ENCODE measurements at places on chromosomes 12 and 14.

DNA sequence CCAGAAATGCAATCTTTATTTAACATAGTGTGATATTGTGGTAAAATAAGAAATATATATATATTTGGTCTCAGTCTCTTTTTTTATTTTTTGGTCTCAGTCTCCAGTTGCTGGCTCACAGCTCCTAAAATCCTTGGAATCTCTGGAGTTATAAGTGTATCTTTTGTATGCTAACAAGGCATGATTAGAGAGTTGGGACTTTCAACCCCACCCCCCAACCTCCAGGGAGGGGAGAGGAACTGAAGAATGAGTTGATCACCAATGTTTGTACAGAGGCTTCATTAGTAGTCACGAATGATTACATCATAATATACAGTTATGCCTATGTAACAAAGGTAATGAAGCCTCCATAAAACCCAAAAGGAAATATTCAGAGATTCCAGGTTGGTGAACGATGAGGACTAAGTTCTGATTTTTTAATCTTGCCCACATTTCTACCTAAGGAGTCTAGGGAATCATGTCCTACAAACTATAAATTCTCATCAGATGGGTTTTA, 22.8 kb upstream of the LALBA start:
- no peak for DNase-seq

- DNase-seq, result no peak
These were observed 158.1 kb upstream of the FOXG1 start for GRCh38 chr14:28608443-28608842.

GRCh38 chr12:75528272-75528671, 16.9 kb upstream of the KRR1 start:
- no peak for DNase-seq

DNA sequence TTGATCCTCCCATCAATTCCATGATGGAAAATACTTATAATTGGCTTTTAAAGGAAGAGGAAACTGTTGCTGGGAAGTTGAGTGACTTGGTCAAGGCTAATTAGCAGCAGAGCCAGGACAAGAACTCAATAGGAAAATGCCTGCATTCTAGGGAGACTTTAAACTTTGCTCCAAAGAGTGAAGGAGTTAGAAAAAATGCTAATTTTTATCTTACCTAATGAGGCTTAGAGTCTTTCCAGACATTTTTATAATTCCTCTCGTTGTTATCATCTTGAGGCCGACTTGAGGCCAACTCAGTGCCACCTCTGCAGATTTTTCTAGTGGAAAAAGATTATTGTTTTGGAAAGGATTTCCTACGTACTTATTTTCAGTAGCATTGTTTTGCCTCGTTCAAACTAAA, 344.6 kb downstream of the ETNK1 start:
- no peak for DNase-seq

DNA sequence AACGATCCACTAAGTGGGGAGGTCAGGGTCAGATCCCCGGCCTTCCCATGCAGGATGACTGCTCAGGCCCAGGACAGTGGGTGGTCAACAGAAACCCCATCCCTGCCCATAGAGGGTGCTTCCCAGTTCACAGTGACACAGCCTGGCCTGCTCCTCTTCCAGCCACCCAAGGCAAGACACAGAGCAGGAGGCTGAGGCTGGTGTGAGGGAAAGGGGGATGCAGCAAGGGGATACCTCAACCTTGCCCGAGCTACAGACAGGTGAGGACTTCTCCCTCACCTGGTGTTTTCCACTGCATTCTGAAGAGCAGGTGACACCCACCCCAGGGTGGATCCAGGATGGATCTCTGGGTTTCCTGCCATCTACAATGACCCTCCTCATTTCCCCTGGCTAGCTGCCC, 106.7 kb downstream of the KIF26A start:
- DNase-seq, result no peak

- DNase-seq, result no peak
These were observed 42.8 kb downstream of the PRICKLE1 start for GRCh38 chr12:42546709-42547108.

DNA sequence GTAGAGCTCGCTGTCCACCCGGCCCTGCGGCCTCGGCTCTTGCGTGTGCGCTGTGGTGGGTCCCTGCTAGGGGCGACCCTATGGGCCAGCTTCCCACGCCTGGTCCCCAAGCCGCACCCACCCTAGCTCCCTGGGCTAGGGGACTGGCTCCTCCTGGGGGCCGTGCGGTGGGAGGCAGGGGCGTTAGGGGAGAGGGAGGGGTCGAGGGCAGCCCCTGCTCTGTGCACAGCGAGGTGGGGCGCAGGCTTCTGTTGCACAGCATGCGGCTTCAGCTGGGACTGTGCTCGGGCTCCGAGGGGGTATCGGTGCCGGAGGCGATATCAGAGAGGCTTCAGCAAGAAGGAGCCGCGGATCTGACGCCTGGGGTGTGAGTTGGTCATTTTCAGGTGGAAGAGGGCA, 86.1 kb downstream of the ALG10 start:
- DNase-seq, result no peak

DNA sequence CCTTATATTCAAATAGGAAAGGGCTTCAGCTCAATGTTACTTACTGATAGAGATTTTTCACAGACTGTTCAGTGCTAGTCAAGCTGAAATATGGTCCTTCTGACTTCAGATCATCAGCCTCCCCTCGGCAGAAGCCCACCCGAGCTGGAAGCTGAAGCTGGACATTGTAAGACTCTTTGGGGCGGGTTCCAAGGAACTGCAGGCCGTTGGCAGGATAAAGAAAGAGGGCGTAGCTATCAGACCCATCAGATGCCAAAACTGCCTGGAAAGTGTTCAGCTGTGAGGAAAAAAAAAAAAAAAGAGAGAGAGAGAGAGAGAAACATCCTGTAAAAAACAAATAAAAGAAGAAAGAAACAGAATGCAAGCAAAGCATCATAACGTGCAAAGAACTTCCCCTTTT, 8.8 kb downstream of the NID2 start:
- DNase-seq, result no peak

GRCh38 chr14:79965896-79966295, 245.4 kb downstream of the DIO2 start:
- DNase-seq, result no peak

DNA sequence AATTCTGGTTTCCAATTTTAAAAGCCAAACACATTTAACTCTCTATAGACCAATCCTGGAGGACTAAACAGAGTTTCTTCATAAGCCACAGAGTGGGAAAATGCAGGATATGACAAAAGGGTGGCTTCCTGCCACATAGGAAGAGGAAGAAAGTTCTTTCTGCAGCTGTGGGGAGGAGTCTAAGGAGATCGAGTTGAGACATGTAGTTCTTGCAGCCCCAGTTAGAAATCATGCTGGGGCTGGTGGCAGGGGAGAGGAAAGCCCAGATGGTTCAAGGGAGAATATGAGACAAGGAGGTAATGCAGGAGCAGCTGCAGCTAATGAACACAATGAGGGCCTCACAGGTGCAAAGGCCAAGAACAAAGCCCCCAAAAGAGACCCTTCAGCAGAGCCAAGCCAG, 85.0 kb upstream of the ARID2 start:
- DNase-seq, result no peak

- no peak for DNase-seq
These were observed 1035.5 kb downstream of the FSCB start for GRCh38 chr14:43471595-43471994.

- no peak for DNase-seq
These were observed 95.9 kb downstream of the TBX3 start for GRCh38 chr12:114588061-114588460.

DNA sequence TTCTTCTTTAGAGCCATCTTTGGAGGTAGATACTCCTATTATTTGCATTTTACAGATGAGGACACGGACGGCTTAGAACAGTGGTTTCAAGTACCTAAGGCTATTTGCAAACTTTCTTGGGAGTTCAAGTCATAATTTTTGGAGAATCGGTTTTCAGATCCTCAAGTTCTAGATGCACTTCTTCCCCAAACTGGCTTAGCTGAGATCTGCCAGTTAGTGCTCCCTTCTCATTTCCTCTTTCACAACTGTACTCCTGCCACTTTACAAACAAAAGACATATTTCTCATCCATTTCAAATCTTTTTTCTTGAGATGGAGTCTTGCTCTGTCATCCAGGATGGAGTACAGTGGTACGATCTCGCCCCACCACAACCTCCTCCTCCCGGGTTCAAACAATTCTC, 77.3 kb downstream of the HELB start:
- DNase-seq, result no peak

DNA sequence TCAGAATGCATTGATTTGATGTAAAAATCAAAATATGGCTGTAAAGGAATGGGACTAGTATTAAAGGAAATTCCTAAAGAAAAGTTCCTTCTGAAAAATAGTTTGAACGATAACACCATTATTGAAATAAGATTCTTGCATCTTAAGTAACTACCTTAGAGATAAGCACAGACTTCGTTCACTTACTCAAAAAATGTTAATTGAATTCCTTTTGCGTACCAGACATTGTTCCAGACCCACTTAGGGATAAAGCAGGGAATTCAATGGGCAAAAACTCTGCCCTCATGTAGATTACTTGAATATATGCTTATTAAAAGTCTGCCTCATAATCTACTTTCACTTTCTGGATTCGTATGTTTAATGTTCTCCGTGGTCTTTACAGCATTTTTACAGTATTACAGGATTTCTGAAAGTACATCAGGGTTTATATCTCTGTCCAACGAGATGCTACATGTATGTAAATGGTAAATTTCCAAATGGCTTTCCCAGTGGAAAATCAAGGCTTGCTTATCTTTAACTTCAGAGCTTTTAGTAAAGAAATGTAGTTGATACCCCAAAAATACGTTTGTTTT, 213.7 kb downstream of the GXYLT1 start:
- DNase-seq, result no peak

GRCh38 chr12:38728894-38729293, 176.5 kb downstream of the CPNE8 start:
- no peak for DNase-seq

DNA sequence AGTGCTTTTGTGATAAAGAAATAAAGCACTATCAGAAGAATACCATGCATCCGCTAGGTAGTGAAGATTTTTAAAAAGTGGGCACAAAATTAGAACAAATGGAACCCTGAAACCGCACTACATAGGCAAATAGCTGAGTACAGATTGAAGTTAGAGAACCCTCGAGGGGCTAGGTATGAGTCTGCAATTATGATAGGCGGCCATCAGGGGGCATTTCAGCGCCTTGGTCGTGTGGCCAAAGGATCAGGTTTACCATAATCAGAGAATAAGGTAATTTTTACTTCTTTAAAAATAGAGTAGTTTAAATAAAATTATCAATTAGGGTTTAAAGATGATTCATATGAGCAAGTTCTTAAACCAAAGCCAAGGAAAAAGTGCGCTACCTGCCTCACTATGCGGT, 129.8 kb downstream of the TMX1 start:
- no peak for DNase-seq

GRCh38 chr14:77804592-77804991, 4.7 kb downstream of the ADCK1 start:
- no peak for DNase-seq

- no peak for DNase-seq
These were observed 59.1 kb downstream of the RASSF3 start for GRCh38 chr12:64669270-64669842.

DNA sequence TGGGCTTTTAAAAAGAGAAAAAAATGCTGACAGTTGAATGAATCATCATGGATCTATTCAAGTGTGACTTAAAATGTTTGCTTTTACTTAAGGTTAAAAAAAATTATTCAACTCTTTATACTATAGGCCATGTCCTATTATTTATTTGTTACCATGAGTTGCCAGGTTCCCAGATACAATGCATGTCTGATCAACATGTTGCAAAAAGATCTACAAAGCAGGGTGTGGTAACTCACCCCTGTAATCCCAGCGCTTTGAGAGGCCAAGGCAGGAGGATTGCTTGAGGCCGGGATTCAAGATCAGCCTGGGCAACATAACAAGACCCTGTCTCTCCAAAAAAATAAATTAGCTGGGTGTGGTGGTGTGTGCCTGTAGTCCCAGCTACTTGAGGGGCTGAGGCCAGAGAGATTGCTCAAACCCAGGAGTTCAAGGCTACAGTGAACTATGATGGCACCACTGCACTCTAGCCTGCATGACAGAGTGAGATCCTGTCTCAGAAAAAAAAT, 460.8 kb downstream of the BCAT1 start:
- DNase-seq, result no peak

DNA sequence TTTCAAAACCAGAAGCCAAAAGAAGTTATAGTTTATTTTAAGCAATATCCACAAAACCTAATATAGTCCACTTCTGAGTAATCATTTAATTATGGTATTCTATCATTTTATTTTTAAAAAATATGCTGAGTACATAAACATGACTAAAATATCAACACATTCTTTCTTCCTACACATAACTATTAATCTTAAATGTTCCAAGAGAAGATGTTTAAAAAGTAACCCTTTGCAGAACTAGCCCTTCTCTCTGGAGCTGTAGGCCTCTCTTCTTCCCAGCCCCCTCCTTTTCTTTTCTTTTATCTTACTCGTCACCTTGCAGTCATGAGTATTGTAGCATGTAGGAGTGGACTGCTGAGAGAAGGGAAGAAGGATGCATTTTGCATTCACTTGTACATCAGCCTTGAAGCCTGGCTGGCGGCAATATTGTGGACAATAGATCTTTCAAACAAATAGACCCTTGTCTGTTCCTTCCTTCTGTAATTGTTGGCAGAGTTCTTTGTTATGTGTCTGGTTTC, 941.9 kb downstream of the NRXN3 start:
- DNase-seq, result no peak

- no peak for DNase-seq
These were observed 233.1 kb upstream of the NOS1 start for GRCh38 chr12:117594481-117594880.

Measured in nucleus accumbens (tissue), 56 donors.